ENCODE measurements at places on chromosomes 6 and 20. TPM values are rescaled to one million over a fixed set of nuclear protein-coding genes. Genes with fewer than 3 reads are reported as not detected.

The CEP85L gene
- total RNA-seq: 6.2 TPM

The HMGCLL1 gene
- total RNA-seq: 0.18 TPM

The PSORS1C2 gene
- total RNA-seq: not detected

The AVP gene
- not detected for total RNA-seq

The HRH3 gene
- not detected for total RNA-seq

The RUNX2 gene
- total RNA-seq: 3.5 TPM

The ANKEF1 gene
- 6.3 TPM for total RNA-seq

The SNPH gene
- total RNA-seq: 2.4 TPM

The LTB gene
- 3.0 TPM for total RNA-seq

The POPDC3 gene
- not detected for total RNA-seq

The IYD gene
- total RNA-seq: 27.0 TPM

The ZC2HC1B gene
- total RNA-seq: not detected

The FNDC1 gene
- total RNA-seq: 1.5 TPM

The CST2 gene
- not detected for total RNA-seq

The RAB44 gene
- total RNA-seq: 0.09 TPM

The BMP2 gene
- total RNA-seq: 37.1 TPM

The OPRM1 gene
- not detected for total RNA-seq

The HDAC2 gene
- 59.9 TPM for total RNA-seq

The MYH7B gene
- total RNA-seq: 1.2 TPM

The SLC26A8 gene
- total RNA-seq: 0.18 TPM

The SLC22A2 gene
- total RNA-seq: not detected

The RRAGD gene
- total RNA-seq: 1.4 TPM

The PXDC1 gene
- 9.6 TPM for total RNA-seq
